GM19239 (cell line): ENCODE measurements at places on chromosomes 12 and 14.

- no peak for DNase-seq
Observed at GRCh38 chr12:29769162-29769858, 14.4 kb downstream of the TMTC1 start.

DNA sequence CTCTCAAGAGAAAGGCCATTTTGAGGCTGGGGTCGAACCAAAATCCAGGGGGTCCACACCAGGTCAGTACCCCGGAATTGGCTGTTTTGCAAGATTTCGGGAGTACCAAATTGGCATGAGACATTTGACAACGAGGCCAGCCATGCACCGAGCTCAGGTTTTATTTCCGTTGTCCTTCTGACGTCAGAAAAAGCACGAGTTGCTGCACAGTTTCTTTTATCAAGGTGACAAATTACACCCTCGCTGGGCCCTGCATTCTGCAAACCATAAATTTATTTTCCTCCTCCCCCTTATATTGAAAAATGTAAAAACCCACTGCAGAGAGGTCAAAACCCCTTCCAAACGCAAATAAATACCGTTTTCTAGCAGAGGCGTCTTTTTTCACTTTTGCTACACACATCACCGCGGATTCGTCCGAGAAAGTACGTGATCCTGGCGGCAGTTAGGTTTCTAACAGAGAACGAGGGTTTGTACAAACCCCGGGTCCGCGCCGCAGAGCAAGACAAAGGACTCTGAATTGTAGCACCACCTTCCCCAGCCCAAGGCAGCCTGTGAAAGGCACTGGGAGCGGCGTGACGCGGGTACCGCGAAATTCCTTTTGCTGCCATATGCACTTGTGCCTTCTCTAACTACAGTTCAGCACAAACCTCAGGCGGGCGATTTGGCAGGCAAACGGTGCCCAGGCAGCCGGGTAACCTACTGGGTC lies 1.8 kb downstream of the SLC38A1 start:
- no peak for DNase-seq

DNA sequence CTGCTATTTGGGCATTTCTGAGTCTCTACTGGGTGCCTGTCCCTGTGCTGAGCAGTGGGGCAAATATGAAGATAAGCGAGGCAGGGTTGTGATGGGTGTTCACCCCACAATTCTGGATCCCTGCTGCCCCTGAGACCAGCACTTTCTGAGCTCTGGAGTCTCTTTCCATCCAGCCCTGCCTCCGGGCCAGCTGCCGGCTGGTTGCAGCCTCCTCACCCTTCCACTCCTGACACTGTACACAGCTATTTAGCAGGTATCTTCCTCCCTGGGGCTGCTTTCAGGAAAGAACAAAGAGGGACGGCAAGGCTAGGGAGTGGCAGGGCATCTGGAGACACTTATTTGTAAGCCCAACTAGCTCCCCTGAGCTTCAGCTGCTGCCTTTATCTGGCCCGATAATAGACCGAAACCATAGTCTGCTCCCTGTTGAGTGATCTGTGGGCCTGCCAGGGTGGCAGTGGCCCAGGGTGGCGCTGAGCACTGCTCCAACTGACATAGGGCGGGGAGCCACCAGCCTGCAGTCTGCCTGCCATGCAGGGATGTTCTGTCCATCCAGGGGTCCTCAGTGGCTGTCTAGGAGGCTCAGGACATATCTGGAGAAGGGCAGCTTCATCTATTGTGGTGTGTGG lies 7.6 kb upstream of the KRT80 start:
- DNase-seq: no peak

- DNase-seq: no peak
Observed at GRCh38 chr12:91952916-91953315, 192.7 kb downstream of the BTG1 start.

DNA sequence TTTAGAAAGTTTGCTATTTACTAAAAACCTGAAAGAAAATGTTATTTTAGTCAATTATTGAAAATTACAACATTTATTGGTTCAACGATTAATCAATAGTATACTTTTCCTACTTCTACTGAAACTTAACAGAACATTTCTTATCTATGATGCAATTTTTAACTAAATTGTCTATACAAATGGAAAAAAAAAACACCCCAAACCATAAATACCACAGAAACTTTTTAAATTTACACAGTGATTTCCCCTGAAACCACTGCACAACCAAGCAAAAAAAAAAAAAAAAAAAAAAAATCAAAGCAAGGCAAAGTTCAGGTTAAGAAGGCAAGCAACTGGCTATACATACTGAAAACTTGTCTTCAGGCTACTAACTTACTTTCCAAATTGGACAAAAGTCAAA lies 71.9 kb upstream of the POC1B start:
- DNase-seq: no peak

DNA sequence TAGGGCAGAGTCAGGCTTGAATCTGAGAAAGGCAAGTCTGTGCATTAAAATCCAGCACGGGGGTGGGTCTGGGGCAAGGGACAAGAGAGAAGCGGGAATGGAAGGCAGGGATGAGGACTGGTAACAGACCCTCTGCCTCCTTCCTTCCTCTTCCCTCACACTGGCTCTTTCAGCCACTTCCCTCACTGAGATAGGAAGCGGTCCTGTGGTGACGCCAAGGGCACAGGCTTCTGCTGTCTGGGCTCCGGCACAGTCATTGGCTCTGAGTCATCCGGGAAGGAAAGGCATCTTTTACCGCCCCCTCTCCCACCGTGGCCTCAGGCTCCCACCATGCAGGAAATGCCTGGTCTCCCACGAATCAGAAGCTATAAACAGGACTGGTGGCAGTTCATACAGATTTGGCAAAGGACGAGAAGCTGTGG lies 70.2 kb downstream of the ETV6 start:
- DNase-seq: no peak

DNA sequence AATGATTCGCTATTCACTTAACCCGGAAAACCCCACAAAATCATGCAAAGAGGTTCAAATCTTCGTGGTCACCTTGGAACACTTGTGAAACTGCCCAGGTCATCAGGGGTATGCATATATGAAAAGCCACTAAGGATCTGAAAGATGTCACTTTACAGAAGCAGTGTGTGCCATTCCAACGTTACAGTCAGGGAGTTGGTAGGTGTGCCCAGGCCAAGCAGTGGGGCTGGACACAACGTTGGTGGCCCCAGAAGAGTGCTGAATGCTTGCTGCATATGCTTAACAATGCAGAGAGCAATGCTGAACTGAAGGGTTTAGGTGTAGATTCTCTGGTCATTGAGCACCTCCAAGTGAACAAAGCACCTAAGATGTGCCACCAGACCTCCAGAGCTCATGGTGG lies 51.1 kb upstream of the EIF5 start:
- no peak for DNase-seq

DNA sequence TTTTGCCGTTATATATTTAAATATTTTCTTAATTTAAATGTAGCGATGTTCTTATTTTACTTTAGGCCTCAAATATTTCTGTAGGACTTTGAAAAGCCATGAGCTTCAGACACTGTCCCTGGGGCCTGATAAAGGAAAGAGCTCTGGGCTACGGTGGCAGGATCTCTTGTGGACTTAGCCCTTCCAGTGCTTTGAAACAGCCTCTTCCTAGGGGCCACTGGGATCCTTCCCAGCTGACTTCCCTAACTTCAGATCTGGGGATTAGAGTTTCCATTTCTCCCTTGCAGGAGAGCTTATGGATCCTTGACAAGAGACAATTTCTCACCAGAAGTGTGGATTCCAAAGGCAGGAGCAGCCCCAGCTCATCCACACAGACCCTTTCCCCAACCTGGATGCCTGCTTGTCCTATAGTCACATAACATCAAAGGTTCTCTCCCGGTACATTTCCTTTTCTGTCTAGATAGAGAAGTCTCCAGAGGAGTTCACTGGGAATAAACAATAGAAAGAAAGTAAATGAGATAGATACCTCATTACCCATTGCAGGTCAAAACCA lies 221.4 kb downstream of the TTC6 start:
- no peak for DNase-seq

GRCh38 chr14:34003082-34003668 lies 52.3 kb upstream of the EGLN3 start:
- no peak for DNase-seq

GRCh38 chr12:3933074-3933818 lies 60.0 kb upstream of the PARP11 start:
- DNase-seq: no peak

DNA sequence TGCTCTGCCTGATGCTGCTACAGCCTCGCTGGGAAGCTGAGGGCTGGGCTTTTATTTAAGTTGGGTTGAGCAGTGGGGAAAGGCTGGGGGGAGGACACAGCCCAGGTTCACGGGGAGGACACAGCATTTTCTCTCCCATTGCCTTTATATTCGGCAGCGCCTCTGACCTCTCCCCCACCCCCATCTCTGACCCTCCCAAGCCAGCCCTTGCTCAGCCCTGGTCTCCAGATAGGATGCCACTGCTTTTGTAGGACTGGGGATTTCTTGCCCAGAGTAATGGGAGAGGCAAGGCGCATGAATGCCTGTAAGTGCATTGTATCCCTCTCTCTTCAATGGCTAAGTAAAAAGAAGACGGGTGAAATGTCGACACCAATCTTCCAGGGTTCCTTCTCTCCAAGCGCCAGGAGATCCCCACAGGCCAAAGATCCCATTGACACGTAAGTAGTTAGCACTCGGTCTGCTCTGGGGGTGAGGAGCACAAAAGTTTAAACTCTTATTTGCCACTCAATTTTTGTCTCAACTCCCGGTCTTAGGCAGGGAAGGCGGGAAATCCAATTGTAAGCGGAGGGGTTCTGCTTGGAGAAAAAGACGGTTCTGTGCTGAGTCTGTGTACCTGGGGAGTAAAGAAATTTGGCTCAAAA lies 4.6 kb downstream of the HOXC4 start:
- no peak for DNase-seq

- peak; percentile 23 for DNase-seq
Observed at GRCh38 chr14:68232300-68233055, 412.9 kb downstream of the RAD51B start.

DNA sequence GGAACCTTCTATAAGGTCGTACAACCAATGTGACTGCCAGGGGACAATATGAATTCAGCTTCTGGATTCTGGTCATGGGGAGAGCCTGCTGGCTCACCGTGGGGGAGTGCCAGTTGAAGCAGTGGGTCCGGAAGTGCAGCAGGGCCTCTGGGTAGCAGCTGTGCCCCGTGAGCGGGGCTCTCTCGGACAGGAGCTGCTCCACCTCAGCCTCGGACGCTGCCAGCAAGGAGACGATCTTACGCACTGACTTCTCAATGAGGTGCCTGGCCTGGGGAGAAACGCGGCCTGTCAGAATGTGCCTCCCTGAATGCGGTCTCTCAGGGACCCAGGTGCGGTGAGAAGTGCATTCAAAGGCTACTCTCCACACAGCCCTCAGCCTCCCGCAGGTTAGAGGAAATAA lies 42.0 kb downstream of the LGMN start:
- no peak for DNase-seq

DNA sequence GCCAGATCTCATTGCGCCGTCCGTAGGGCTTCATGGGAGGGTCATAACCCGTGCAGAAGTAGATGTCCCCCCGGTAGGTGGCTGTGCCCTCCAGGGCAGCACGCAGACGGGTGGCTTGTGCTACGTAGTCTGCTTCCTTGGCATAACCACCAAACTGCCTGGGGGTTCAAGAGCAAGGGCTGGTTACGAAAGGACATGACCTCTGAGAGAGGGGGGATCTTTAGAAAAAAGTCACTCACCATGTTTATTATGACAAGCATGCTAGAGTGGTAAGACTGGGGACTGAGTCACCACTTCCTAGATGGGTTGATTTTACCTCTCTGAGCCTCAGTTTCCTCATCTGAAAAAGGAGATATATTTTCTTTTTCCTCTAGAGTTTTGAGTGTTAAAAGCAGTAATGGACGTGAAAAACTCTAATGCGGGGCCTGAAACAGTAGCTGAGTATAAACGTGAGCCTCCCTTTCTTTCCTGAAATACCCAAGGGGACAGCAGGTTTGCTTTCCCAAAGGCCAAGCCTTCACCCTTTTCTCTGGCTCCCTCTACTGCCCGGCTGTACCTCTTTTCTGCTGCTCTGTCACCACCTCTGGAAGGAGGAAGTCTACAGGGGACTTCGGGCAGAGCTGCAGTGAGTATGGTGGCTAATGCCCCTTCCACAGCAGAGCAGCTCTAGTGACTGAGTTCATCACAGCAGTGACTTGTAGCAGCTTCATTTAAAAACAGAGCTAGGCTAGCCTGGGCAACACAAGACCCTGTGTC lies 23.5 kb upstream of the GPRC5D start:
- peak; percentile 9 for DNase-seq

- DNase-seq: no peak
Observed at GRCh38 chr12:91091916-91092715, 19.2 kb downstream of the LUM start.

- DNase-seq: no peak
Observed at GRCh38 chr12:49979016-49979586, 6.4 kb downstream of the AQP6 start.

DNA sequence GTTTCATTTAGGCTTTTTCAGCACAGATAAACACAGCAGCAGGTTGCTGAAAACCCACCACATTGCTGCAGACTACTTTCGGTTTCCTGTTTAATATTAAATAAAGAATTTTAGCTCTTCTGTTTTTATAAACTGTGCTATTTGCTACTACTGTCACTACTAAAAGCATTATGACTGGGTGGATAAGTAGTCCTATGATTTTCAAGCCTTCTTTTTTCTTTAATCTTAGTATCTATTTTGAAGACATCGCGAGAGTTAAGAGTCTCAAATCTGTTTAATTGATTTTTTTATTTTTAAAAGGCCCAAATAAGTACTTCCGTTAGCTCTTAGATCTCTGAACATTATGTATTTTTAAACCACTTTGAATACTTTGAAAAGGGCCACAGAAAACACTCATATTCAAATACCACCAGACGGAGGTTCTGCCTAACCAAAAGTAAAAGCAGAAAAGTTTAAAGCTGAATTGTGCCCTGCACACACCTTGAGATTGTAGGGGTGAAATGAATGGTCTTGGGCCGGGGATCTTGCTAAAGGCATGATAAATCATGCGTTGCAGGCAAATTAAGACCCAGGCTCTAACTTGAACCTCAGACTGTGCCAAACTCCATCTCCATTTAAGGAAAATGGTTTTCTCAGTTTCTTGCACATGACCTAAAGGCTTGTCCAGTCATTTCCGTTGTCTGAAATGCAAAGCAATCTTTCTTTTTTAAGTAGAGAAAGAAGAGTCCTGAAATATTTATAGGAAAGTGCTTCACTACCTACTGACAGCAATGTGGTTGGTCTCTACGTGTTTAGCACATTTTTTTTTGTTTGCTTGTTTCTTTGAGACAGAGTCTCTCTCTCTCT lies 13.6 kb upstream of the FOXN3 start:
- peak; percentile 80 for DNase-seq

GRCh38 chr12:79961411-79961810 lies 26.5 kb upstream of the PPP1R12A start:
- no peak for DNase-seq

- no peak for DNase-seq
Observed at GRCh38 chr14:68958553-68958952, 20.5 kb downstream of the ACTN1 start.
